ENCODE measurements at places on chromosomes 7 and 10. TPM values are rescaled to one million over a fixed set of nuclear protein-coding genes. Genes with fewer than 3 reads are reported as not detected.

The ATP6V0E2 gene
- total RNA-seq = 30.9 TPM

The KLLN gene
- not detected for total RNA-seq

The STYXL1 gene
- total RNA-seq = 71.2 TPM

The MRPL43 gene
- 63.1 TPM for total RNA-seq

The MYL7 gene
- total RNA-seq = not detected

The NEUROD6 gene
- not detected for total RNA-seq

The ATP5MK gene
- 138 TPM for total RNA-seq

The BLVRA gene
- 104 TPM for total RNA-seq

The ACTR3C gene
- 21.5 TPM for total RNA-seq

The GHRHR gene
- total RNA-seq = 0.67 TPM

The WIPF3 gene
- 1.0 TPM for total RNA-seq

The ADRA2A gene
- 2.9 TPM for total RNA-seq

The SMO gene
- 2.5 TPM for total RNA-seq

The APBB1IP gene
- total RNA-seq = 37.1 TPM

The MTG1 gene
- total RNA-seq = 37.9 TPM

The SUN3 gene
- total RNA-seq = not detected

The PTPRZ1 gene
- total RNA-seq = 1.0 TPM

The CREB5 gene
- total RNA-seq = 16.2 TPM

The NPS gene
- total RNA-seq = not detected

The PILRB gene
- 18.4 TPM for total RNA-seq

The PARG gene
- 20.6 TPM for total RNA-seq

The TPST1 gene
- 69.1 TPM for total RNA-seq

The TMEM60 gene
- total RNA-seq = 19.4 TPM

The GPNMB gene
- 110 TPM for total RNA-seq

The FAM180A gene
- total RNA-seq = 2.1 TPM

The PLAC9 gene
- total RNA-seq = 7.9 TPM

The TRPV6 gene
- total RNA-seq = 0.33 TPM

The GLI3 gene
- 14.6 TPM for total RNA-seq

The PIK3CG gene
- total RNA-seq = 11.5 TPM

The TRIM4 gene
- 107 TPM for total RNA-seq

The GPR37 gene
- 2.8 TPM for total RNA-seq

The OPN1SW gene
- not detected for total RNA-seq

The AKR1C1 gene
- 103 TPM for total RNA-seq

The CCDC126 gene
- 13.1 TPM for total RNA-seq

The CCDC6 gene
- 66.6 TPM for total RNA-seq

The TRPV5 gene
- total RNA-seq = not detected

The SPDYE6 gene
- total RNA-seq = not detected

The CDH23 gene
- 12.6 TPM for total RNA-seq

The TMEM273 gene
- 15.7 TPM for total RNA-seq

The PARP12 gene
- 104 TPM for total RNA-seq

The ZNF92 gene
- 16.0 TPM for total RNA-seq

The MMP21 gene
- total RNA-seq = 2.2 TPM

The CFAP70 gene
- 1.2 TPM for total RNA-seq

The ZPBP gene
- total RNA-seq = not detected

The NPFFR1 gene
- total RNA-seq = 0.89 TPM

The DNAH11 gene
- total RNA-seq = 24.1 TPM

The ASZ1 gene
- not detected for total RNA-seq

The CFAP46 gene
- 28.3 TPM for total RNA-seq

The OR13A1 gene
- total RNA-seq = not detected

The RADIL gene
- total RNA-seq = 12.5 TPM

The LRGUK gene
- 5.2 TPM for total RNA-seq

The MLXIPL gene
- 11.3 TPM for total RNA-seq

The CLCN1 gene
- total RNA-seq = not detected

The FAM25C gene
- total RNA-seq = not detected

All from upper lobe of left lung (tissue), 6 donors.